ENCODE measurements at places on chromosomes 4 and X. TPM values are rescaled to one million over a fixed set of nuclear protein-coding genes. Genes with fewer than 3 reads are reported as not detected.

The CXCL11 gene
- 2.2 TPM for total RNA-seq

The SSX1 gene
- total RNA-seq, result not detected

The MAGEB2 gene
- total RNA-seq, result not detected

The GAGE1 gene
- not detected for total RNA-seq

The CYLC1 gene
- not detected for total RNA-seq

The AASDH gene
- 11.6 TPM for total RNA-seq

The IQSEC2 gene
- total RNA-seq, result 4.1 TPM

The RS1 gene
- total RNA-seq, result not detected

The GAGE12F gene
- not detected for total RNA-seq

The DEFB131A gene
- not detected for total RNA-seq

The TAF9B gene
- 2.7 TPM for total RNA-seq

The SERTM2 gene
- not detected for total RNA-seq

The EGF gene
- total RNA-seq, result 0.48 TPM

The USP27X gene
- total RNA-seq, result 2.2 TPM

The CYTL1 gene
- total RNA-seq, result not detected

The CENPVL1 gene
- total RNA-seq, result not detected

The NPY5R gene
- total RNA-seq, result under 0.01 TPM

The CLGN gene
- total RNA-seq, result 95.7 TPM

The NXF2B gene
- not detected for total RNA-seq

The HTN1 gene
- not detected for total RNA-seq

The ZIC3 gene
- total RNA-seq, result not detected

The PPP2R2C gene
- 3.6 TPM for total RNA-seq

The VSIG1 gene
- 1.3 TPM for total RNA-seq

The SMAD1 gene
- total RNA-seq, result 11.5 TPM

The ITM2A gene
- total RNA-seq, result 1.1 TPM

The PNMA6F gene
- total RNA-seq, result not detected

The PAGE2 gene
- not detected for total RNA-seq

The LPAR4 gene
- not detected for total RNA-seq

The FAM3A gene
- 31.1 TPM for total RNA-seq

The PABPC1L2A gene
- not detected for total RNA-seq

The TCEAL6 gene
- total RNA-seq, result not detected

The ZNF81 gene
- total RNA-seq, result 3.2 TPM

The NONO gene
- total RNA-seq, result 280 TPM

The RAB41 gene
- not detected for total RNA-seq

The TLR2 gene
- total RNA-seq, result 101 TPM

The TMEM150C gene
- not detected for total RNA-seq

The GSPT2 gene
- 1.3 TPM for total RNA-seq

The WNK3 gene
- 1.3 TPM for total RNA-seq

The CXCL3 gene
- total RNA-seq, result 4.1 TPM

The TAF7L gene
- total RNA-seq, result 0.21 TPM

The NXF2 gene
- not detected for total RNA-seq

The MAGEC3 gene
- not detected for total RNA-seq

The GABRG1 gene
- total RNA-seq, result not detected

The SHROOM3 gene
- total RNA-seq, result 16.0 TPM

The LAGE3 gene
- 34.5 TPM for total RNA-seq

The PHOX2B gene
- not detected for total RNA-seq

The MBNL3 gene
- 9.2 TPM for total RNA-seq

The MORC4 gene
- 25.5 TPM for total RNA-seq

The MAP7D3 gene
- total RNA-seq, result 6.5 TPM

Data from tracheal epithelial cell (primary cell).